Activated T-helper 2 cell treated with anti-CD3 and anti-CD28 coated beads, Interferon-gamma antibody, Interleukin-2, Interleukin-4, amounts not matched to agents 10 μg/mL and 5 μg/mL and 100 μg/mL, durations not matched to agents 14 hours and 24 hours and 36 hours (primary cell): ENCODE measurements at places on chromosomes 5 and 9.

- DNase-seq: no peak
These were observed 36.7 kb upstream of the KCNIP1 start for GRCh38 chr5:170466988-170467707.

GRCh38 chr9:22241024-22241423 is 205.6 kb upstream of the DMRTA1 start:
- no peak for DNase-seq

- DNase-seq: no peak
These were observed 44.9 kb downstream of the PLEKHG4B start for GRCh38 chr5:136901-137300.

DNA sequence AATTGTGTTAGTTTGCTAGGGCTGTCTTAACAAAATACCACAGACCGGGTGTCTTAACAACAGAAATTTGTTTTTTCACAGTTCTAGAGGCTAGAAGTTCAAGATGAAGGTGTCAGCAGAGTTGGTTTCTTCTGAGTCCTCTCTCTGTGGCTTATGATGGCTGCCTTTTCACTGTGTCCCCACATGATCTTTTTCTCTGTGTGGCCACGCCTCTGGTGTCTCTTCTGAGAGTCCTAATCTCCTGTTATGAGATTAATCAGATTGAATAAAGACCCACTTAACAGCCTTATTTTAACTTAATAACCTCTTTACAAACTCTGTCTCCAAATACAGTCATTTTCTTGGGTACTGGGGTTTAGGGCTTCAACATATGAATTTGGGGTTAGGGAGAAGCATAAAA is 561.1 kb downstream of the NR2F1-AS1 start:
- DNase-seq: no peak

DNA sequence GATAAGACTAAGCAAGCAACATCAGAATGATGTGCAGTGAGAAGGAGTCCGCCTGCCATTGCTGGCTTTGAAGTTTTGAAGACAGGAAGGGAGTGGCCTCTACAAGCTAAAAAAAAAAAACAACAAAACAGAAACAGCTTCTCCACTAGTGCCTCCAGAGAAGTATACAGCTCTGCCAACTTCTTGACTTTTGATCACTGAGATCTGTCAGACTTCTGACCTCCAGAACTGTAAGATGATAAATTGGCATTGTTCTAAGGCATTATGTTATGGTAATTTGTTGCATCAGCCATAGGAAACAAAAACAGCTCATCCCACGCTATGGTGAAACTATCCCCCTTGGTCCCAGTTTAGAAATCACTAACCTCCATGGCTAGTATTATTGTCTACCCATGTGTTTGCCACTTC is 131.0 kb upstream of the VCAN start:
- no peak for DNase-seq

- DNase-seq: no peak
These were observed 82.3 kb downstream of the SECISBP2 start for GRCh38 chr9:89400403-89401116.
